ENCODE measurements at places on chromosomes 11 and 22. TPM values are rescaled to one million over a fixed set of nuclear protein-coding genes. Genes with fewer than 3 reads are reported as not detected.

OR8A1 gene
- not detected for total RNA-seq

TRAPPC4 gene
- 84.5 TPM for total RNA-seq

SLCO2B1 gene
- total RNA-seq: 1.2 TPM

OR51B4 gene
- total RNA-seq: 0.11 TPM

MYOD1 gene
- total RNA-seq: 0.12 TPM

KDM4E gene
- not detected for total RNA-seq

PRODH gene
- total RNA-seq: not detected

TMPRSS4 gene
- total RNA-seq: not detected

SLC5A1 gene
- not detected for total RNA-seq

FLRT1 gene
- 0.12 TPM for total RNA-seq

CCDC157 gene
- total RNA-seq: 2.5 TPM

MYEOV gene
- 0.62 TPM for total RNA-seq

KCNJ1 gene
- under 0.01 TPM for total RNA-seq

GRAP2 gene
- not detected for total RNA-seq

SLC6A5 gene
- total RNA-seq: not detected

CTTN gene
- total RNA-seq: 530 TPM
